ENCODE measurements at places on chromosomes 6 and 20.

- DNase-seq, result no peak
Observed at GRCh38 chr6:549906-550305, 107.0 kb downstream of the HUS1B start.

GRCh38 chr20:38336726-38337125, 9.6 kb upstream of the LBP start:
- DNase-seq, result no peak

DNA sequence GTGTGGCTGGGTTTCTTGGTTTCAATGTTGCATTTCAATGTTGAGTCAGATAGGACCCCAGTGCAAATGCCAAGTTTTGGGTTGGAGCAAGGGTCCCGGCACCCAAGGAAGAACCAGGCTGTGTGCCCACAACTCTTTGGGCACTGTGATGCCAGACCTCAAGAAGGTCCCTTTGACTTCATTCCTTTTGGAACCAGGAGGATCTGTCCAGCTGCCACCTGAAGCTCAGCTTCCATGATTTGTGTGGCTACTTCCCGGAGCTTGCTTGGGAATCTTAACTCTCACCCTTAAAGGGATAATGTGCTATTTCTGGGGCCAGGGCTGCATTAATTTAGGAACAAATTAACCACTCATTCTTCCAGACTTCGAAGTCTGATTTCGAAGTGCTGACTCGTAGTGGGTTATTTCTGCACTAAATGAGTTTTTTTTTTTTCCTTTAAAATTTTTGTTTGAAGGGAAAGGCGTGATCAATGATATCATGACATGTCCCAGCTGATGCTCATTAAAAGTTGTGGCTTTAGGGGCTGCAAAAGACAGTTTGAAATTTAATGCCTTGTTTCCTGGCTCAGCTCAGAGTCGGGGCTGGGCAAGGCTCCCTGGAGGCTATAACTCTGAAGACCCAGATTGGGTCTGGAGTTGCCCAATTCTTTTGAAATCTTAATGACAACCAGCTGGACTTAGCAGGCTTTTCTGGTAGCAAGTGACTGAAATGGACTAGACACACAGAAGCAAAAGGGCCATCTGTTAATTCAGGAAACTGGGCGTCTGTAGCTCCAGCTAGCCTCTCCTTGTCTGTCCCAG, 24.0 kb upstream of the PHACTR3 start:
- no peak for DNase-seq

DNA sequence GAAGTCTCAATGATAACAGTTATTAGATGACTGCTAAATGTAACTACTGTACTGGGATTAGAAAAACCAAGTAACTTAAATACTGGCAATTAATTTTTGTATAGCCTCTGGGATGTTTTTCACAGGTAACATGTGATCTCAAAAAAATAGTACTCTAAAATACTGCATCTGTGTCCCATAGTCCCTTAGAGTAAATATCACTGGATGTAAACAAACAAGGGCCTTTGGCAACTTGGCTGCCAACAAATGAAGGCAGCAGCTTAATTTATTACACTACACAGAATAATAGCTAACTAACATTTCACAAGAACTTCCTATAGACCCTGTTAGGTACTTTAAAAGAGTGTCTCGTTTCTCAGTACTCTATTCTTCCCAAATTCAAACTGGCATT, 14.0 kb downstream of the ARHGAP18 start:
- no peak for DNase-seq

DNA sequence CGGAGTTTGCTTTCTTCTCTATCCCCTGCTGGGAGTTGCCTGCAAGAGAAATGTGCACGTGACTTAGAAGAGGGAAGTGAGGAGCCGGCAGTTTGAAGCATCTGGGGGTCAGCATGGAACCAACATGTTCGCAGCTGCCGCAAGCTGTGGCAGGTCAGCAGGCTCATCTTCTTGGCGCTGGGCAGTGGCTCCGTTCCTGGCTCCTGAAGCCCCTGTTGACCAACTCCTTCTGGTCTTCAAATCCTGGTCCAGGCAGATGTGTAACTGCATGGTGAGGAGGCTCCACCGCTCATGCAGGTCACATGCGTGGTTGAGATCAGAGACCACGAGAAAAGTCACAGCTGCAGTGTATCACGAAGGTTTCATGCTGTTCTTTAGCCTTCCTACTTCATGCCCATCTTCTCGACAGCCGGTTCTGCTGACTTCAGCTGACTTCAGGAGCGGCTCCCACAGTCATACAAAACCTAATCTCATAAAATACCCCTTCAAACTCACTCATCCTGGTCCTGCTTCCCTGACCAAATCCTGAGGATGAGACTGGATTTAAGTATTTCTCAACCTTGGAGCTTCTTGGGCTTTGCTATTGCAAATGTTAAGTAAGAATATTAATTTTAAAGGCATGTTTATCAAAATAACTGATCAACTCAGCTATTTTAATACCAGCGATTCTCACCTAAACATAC, 44.9 kb upstream of the BCAS1 start:
- DNase-seq, result no peak
